ENCODE measurements at places on chromosomes 2 and 18.
A peak's percentile ranks its signal among the peaks of the same experiment; 100 is the strongest.

- DNase-seq, result no peak
These were observed 118.5 kb upstream of the ZFP36L2 start for GRCh38 chr2:43344868-43345373.

GRCh38 chr2:132881546-132881945 lies 211.5 kb upstream of the LYPD1 start:
- DNase-seq, result no peak

GRCh38 chr18:13628211-13628610 lies 98.1 kb downstream of the FAM210A start:
- no peak for DNase-seq

DNA sequence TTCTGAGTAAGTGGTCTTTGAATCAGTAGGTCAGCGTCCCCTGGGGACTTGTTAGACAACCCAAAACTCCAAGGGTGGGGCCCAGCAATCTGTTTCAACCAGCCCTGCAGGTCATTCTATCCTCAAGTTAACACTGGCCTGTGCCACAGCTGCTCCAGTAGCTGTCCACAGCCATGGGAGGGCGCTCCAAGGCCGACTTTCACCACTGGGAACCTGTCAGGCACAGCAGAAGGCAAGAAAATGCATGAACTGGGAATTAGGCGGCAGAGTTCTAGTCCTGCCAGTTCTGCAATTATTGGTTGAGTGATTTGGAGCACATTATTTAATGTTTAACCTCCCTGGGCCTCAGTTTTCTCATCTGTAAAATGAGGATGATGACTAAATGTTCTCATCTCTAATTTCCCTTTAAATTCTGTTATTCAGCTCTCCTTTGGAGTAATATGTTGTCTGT lies 17.4 kb upstream of the MRPL33 start:
- DNase-seq, result no peak

- DNase-seq, result no peak
These were observed 26.2 kb upstream of the PID1 start for GRCh38 chr2:229297247-229297646.

- peak; percentile 11 for DNase-seq
These were observed 25.4 kb downstream of the SP100 start for GRCh38 chr2:230441227-230441897.
